ENCODE measurements at places on chromosomes 7 and 10. TPM values are rescaled to one million over a fixed set of nuclear protein-coding genes. Genes with fewer than 3 reads are reported as not detected.

DNA sequence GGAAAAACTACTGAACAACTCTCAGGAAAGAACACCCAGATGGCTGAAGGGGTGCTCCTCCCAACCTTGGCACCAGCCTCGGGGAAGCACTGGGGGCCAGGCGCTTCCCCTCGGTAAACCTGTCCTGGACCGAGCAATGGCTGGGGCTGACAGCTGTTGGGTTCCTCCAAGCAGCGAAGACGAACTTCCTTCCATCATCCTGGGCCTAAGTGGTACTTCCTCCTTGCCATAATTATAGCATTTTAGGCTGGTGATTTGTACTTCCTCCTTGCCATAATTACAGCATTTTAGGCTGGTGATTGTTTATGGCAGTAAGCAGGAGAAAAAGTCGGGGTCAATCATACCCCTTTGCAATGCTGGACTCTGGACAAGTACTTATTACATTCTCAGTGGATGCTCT lies 69.3 kb downstream of the MYOF start:
- no peak for DNase-seq

DNA sequence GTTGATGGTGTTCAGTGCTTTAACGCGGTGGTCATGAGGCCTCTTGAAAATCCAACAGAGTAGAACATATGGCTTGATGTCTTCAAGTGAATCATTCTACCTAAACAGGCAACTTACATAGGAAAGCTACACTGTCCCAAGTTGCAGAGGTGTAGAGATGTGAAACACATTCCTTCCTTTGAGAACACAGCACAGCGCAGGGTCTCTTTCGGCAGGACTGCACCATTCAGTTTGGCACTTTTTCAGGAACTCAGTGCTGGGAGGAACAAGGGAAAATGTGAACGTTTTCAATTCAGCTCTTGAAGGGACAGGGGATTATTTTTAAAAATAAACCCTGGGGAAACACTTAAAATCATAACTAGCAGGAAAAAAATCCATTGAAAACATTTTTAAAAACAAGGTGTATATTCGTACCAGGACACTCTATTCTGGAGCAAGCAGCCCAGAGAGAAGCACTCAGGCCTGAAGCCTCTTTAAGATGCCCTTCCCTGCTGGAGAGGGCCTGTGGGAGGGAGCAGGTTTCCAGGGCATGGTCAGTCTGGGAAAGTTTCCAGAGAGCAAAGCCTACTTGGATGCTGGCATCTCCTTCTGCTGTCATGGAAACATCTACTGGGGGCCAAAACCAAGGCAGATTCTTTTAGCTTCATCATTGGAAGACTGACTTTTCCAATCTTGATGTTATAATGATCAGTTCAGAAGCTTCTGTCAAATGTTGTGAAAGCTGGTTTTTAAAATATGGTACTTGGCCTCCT lies 60.4 kb upstream of the NPVF start:
- DNase-seq: no peak

DNA sequence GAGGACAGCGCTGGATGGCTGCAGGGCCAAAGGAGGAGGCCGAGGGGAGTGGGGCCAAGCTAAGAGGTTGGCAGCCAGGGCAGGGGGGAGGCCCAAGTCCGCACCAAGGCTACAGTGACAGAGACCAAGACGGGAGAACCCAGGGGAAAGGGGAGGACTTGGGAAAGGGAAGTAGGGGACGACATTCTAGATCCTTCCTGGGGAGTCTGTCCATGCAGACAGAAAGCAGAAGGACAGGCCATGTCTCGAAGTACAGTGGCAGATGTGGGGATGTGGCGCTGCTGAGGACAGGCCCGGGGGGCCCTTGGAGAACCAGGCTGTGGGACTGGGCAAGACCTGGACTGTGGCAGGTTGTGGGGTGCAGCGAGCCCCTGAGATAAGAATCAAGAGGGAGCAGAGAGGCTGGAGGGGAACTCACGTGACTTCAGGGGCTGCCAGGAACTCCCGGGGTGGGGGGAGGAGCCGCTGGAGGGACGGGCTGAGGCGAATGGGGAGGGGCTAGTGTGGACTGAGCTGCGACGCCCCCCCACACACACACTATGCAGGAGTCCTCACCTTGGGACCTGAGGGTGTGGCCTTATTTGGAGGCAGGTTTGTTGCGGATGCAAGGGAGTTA lies 68.5 kb upstream of the TNRC18 start:
- no peak for DNase-seq

Gene SPDYE2B
- total RNA-seq: not detected

DNA sequence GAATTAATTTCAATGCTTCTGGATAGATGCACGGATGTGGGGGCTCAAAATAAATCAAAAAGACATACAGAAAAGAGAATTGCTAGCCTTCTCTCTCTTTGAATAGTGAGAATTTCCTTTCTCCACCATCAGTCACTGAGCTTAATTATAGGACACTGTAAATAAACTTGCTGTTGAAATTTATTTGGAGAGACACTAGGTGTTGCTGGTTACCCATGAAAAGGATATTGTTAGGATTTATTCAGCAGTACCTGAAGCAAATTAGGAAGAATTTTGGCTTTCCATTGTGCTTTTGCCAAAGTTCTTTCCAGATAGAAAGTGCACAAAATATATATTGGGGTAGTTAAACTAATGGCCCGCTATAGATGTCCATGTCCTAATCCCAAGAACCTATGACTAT lies 27.6 kb downstream of the GCC1 start:
- no peak for DNase-seq

Gene IGFBP3
- total RNA-seq: 211 TPM

DNA sequence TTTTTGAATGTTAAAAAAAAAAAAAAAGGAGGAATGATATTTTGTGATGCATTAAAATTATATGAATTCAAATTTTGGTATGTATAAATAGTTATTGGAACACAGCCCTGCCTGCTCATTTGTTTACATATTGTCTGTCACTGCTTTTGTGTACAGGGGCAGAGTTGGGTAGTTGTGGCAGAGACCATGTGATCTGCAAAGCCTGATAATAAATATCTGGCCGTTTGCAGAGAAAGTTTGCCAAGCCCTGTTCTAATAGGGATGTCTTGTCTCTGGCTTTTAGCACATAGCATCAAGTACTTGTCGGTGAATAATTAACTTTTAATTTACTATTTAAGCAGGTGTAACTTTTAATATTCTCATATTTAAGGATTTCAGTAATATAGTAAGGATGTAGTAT lies 19.8 kb downstream of the TSPAN13 start:
- no peak for DNase-seq

- no peak for DNase-seq
Observed at GRCh38 chr7:73708961-73709549, 10.4 kb downstream of the STX1A start.

Gene GLUD1
- total RNA-seq: 134 TPM

Gene ATOH7
- not detected for total RNA-seq

DNA sequence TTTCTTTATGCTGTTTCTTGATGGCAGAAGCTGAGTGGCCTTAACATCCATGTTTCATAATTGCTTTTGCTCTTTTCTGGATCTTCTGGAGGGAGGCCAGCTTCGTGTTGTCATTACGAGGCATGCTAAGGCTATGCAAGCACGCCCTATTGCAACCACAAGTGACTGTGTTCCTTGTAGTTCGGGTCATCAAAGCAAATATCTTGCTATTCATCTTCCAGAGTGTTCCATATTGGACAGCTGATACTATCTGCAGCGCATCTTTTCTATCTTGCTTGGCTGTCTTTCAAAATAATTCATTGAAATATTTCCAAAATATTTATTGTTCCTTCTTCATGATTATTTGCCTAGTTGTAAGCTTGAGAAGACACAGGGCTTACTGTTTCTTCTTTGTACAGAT lies 5.0 kb downstream of the EPHB6 start:
- peak; percentile 5 for DNase-seq

Gene SPDYE6
- not detected for total RNA-seq

- DNase-seq: no peak
Observed at GRCh38 chr7:117941138-117941810, 68.0 kb upstream of the CTTNBP2 start.

GRCh38 chr7:11570922-11571550 lies 261.0 kb downstream of the THSD7A start:
- DNase-seq: no peak

- no peak for DNase-seq
Observed at GRCh38 chr7:65809259-65809981, 63.5 kb upstream of the VKORC1L1 start.

- DNase-seq: no peak
Observed at GRCh38 chr10:260819-261429, 125.7 kb downstream of the ZMYND11 start.

DNA sequence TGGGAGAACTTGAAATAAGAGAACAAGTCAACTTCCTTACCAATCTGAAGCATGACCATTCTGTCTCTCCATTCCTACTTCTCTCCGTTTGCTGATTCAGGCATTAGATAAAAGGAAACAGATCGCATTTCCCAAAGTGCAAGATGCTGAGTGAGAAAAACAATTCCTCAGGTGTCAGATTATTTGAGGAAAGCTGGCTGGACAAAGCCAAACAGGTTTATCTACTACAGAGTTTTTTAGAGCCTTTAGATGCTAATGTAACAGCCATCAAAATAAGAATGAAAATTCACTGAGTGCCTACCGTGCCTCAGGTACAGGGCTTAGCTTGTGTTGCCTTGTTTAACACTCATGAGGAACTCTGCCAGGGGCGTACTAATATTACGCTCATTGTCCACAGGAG lies 135.9 kb upstream of the MBL2 start:
- no peak for DNase-seq

GRCh38 chr10:116007256-116007891 lies 265.6 kb downstream of the GFRA1 start:
- no peak for DNase-seq

DNA sequence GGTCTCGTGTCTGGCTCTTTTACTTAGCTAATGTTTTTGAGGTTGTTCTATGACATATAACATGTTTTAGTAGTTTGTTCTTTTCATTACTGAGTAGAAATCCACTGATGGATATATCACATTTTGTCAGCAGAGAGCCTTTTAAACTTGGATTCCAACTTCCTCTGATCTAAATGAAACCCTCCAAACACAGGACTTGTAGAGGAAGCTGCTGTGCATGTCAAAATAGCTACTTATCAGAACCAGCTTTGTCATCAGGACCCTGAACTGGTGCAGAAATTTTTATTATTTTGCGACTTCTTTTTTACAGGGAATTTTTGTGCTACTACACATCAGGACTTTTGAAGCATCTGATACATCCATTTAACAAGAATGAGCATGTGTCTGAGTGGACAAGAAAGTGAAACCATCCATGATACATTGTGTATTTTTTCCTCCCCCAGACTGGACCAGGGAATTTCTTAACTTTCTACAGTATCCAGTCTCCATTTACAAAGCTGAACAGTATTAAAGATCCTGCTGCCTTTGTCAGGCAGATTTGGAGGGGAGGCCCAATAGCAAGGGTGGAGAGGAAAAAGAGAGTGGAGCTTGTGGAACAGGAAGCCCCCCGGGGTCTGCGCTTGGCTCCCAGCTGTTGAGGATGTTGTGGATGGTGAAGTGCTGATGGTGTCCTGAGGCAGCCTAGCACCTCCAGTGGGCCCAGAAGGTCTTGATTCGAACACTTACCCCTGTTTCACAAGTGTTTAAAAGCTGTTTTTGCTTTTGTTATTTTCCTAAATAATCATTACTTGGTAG lies 29.3 kb upstream of the MTPAP start:
- no peak for DNase-seq

Gene CUBN
- total RNA-seq: 18.1 TPM

DNA sequence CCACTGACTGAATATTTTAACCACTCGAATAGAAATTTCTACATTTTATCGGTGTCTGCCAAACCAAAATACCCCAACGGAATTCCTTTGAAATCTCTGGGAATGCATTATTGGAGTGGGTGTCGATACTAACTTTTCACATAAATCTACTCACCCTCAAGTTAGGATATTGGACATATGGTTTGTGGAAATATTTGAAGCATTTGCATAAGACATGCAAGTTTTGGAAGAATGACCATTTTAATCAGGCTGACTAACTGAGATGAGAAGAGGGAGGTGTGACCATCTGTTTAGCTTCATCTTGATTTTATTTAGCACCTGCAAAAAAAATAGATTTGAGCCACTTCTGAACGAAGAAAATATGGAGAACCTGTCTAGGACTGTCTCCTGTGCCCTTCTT lies 61.2 kb downstream of the KLF6 start:
- DNase-seq: no peak

DNA sequence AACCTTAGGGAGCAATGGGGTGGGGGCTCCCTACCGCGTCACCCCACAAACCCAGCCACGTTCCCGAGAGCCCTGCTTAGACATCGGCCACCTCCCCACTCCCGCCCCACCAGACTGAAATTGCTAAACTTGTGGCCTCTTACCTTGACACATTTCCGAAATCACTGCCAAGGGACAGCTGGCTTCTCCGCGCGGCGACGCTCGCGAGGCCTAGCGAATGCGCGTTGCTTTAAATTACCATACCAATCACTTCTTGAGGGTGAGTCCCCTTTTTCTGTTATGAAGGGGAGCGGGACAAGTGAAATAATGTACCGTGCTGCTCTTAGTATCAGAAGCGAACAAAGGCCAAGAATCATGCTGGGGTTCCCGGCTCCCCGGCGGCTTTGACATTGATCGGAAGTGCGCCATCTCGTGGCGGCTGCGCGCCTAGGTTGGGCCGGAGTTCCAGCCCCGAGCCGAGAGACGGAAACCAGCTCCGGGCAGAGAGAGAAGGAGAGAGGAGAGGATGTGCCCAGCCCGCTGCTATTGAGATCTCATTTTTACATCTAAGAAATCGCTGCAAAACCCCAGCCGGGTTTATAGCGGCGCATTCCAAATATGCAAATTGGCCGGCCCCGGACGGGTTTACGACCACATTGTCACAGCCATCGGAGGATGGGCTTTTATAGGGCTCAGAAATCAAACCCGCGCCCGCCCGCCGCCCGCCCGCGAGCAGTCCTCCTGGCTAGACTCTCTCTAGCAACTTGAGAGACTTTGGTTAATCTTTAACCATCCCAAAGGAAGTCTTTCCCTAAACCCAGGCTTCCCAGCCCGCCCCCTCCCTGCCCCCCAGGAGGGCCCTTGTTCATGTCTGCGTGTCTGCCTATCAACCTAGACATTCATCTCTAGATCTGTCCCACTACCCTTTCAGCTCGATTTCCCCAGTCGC lies 5.3 kb downstream of the HOXA11 start:
- peak; percentile 84 for DNase-seq

DNA sequence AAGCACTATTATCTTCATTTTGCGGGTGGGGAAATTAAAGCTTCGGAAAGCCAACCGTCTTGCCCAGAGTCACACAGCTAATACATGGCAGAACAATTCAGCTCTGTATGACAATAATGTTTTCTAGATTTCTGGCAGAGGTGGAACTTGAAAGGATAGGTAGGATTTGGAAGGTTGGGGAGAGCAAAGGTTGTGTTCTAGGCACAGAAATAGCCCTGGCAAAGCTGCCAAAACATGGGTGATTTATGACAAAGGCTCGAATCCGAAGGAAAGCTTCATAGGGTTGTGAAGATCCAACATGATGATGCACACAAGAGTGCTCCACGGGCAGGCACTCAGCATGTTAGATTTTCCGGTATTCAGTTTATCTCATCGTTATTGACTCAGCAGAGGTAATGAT lies 19.2 kb downstream of the PDCD11 start:
- no peak for DNase-seq

Gene APBB1IP
- total RNA-seq: 9.5 TPM

Gene UPK3B
- 1.7 TPM for total RNA-seq

GRCh38 chr10:15718694-15719048 lies 1.1 kb downstream of the ITGA8 start:
- no peak for DNase-seq

All from skin of body (tissue), 3 donors.